ENCODE measurements at places on chromosomes 2 and 18. TPM values are rescaled to one million over a fixed set of nuclear protein-coding genes. Genes with fewer than 3 reads are reported as not detected.

EN1 gene
- not detected for total RNA-seq

DNA sequence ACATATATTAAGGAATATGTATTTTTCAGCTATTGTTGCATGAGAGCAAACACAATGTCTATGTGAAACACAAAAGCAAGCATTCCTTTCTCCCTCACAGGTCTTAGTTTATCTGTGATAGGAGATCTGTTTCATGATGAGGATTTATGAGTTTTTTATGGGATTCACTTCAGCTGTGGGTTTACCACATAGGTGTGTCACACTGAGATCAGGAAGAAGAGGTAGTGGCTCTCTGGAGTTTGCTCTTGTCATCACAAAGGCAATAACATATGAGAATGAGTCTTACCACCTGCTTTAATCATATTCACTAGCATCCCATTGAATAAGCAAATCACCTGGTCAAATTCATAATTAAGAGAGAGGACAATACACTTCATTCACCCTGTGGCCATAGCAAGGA lies 960.3 kb upstream of the SLC39A10 start:
- no peak for DNase-seq

GREB1L gene
- total RNA-seq = not detected

GRCh38 chr2:69612200-69612599 lies 31.3 kb downstream of the AAK1 start:
- DNase-seq = no peak

GRCh38 chr2:24026233-24026632 lies 16.3 kb downstream of the MFSD2B start:
- DNase-seq = no peak

GRCh38 chr2:134875309-134875708 lies 36.9 kb downstream of the ACMSD start:
- DNase-seq = no peak

SEC11C gene
- total RNA-seq = 160 TPM

- no peak for DNase-seq
These were observed 57.9 kb downstream of the NXPH2 start for GRCh38 chr2:138722316-138722715.

CSRNP3 gene
- not detected for total RNA-seq

- no peak for DNase-seq
These were observed 84.2 kb upstream of the FAM136A start for GRCh38 chr2:70385966-70386595.

NUP35 gene
- total RNA-seq = 23.1 TPM

XRCC5 gene
- 300 TPM for total RNA-seq

GRCh38 chr2:27322301-27322765 lies 564 bp downstream of the MPV17 start:
- peak; percentile 29 for DNase-seq

PARD3B gene
- 0.74 TPM for total RNA-seq

DNA sequence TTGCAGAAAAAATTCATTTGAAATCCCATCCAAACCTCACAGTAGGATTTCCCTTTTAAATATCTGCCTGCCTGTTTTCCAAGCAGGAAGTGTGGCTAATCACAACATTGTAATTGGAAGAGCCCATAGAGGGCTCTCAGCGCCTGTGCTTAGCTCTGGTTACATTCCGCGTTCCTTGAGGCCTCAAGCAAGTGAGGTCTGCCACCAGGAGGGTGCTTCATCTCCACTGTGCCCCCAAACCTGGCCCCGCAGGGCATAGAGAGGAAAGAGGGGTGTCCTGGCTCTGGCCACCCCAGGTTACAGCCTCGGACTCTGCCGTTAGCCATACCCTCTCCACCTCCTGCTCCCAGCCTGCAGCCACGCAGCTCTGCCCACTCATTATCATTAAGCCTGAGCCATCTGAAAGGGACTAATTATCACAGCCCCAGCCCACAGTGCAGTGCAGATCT lies 214.8 kb downstream of the SP3 start:
- no peak for DNase-seq

DNA sequence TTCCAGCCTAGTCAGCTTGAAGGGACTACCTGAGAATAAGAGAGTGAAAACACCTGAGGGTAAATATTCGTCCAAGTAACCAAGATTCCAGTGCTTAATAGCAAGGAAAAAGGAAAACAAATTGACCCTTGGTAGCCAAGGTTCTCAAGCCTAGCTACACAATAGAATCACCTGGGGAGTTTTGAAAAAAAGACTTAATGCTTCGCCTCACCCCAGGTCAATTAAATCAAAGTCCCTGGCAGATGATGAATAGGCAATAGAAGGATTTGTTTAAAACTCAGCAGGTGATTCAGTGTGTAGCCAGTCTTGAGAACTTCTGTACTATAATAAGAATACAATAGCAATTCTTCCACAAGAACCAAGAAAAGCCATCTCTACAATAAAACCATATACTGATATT lies 500.2 kb downstream of the XIRP2 start:
- no peak for DNase-seq

FTCDNL1 gene
- 1.3 TPM for total RNA-seq

DNA sequence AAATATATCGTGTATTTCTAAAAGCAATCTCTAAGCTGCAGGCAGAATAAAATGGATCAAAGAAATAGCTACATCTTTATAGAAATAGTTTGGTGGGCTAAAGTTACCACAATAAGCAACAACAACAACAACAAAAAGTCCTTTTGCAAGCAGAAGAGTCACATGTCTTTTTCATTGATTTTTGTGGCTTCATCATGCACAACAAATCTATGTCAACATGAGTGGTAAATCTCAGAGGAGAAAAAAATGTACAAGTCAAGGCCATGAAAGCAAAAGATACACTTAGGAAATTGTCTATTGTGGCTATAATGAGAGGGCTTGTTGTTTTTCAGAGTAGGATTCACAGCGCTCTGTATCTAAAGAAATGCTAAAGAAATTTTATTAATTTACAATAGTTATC lies 269.7 kb downstream of the GRB14 start:
- DNase-seq = no peak

TBR1 gene
- total RNA-seq = 0.02 TPM

GRCh38 chr18:67540559-67540958 lies 24.0 kb upstream of the DSEL start:
- DNase-seq = no peak

DNA sequence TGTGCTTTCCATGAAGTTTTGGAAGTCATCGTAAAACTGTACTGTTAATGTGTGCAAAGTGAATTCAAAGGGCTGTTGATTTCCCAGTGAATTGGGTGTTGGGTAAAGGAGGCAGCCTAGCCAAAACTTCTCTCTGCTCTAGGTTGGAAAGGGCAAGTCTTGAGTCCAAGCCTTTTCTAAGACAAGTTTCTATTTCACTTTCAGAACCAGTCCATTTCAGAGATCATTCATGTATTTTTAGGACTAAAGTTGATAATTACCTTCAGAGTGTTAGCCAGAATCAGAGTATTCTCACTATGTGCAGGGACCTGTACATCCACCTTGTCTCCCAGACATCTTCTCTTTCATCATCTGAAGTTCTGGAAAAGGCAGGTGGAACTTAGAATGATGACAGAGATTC lies 636.1 kb upstream of the KLHL29 start:
- DNase-seq = no peak

- no peak for DNase-seq
These were observed 29.2 kb downstream of the SMARCAL1 start for GRCh38 chr2:216441308-216442010.

- no peak for DNase-seq
These were observed 41.6 kb downstream of the ZBTB14 start for GRCh38 chr18:5253910-5254309.

DNA sequence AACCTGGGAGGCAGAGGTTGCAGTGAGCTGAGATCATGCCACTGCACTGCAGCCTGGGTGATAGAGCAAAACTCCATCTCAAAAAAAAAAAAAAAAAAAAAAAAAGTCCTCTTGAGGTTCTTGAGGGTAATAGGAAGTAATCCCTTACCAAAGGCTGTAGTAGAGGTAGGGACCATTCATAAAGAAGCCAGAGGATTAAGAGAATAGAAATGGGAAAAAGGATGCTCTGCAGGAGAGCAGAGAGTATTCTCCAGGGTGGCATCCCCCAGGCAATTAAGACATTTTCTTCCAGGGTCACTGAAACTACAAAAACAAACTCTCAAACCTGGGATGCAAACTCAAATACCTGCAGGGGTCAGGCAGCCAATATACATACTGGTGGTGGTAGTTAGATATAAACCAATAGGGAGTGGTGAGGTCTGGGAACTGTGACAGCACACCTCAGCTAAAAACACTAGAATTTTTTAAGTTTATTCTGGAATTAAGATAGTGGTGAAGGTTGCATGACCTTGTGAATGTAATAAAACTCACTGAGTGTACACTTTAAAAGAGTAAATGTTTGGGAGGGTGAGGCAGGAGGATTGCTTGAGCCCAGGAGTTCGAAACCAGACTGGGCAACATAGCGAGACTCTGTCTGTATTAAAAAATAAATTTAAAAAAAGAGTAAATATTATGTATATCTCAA lies 24.7 kb downstream of the RAPH1 start:
- no peak for DNase-seq

DNA sequence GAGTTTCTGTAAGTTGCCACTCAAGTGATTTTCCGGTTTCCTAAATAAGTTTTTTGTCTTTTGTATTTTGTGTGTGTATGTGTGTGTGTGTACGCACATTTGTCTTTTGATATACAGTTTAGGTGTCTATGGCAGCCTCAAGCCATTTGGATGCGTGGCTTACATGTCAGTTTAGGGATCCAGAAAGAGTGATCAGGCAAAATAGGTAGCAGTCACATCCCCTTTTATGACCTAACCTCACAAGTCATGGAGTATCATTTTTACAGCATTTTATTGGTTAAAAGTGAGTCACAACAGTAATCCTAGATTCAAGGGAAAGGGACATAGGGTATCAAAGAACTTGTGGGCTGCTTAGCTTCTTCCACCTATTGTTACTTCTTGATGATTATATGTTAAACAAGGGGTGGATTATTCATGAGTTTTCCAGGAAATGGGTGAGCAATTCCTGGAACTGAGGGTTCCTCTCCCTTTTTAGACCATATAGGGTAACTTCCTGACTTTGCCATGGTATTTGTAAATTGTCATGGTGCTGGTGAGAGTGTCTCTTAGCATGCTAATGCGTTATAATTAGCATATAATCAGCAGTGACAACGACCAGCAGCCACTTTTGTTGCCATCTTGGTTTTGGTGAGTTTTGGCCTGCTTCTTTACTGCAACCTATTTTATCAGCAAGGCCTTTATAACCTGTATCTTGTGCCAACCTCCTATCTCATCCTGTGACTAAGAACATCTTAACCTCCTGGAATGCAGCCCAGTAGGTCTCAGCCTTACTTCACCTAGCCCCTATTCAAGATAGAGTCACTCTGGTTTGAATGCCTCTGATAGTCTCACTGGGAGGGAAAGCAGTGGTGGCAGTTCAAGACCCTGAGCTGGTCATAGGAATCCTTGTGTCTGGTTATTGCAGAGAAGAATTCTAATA lies 8.6 kb upstream of the SOCS6 start:
- no peak for DNase-seq

- no peak for DNase-seq
These were observed 184.3 kb downstream of the UBE2E3 start for GRCh38 chr2:181164699-181165098.

SP100 gene
- 156 TPM for total RNA-seq

IL1RL2 gene
- 1.4 TPM for total RNA-seq

ESPNL gene
- 0.19 TPM for total RNA-seq

- DNase-seq = no peak
These were observed 26.8 kb upstream of the MC5R start for GRCh38 chr18:13797157-13797611.

DNA sequence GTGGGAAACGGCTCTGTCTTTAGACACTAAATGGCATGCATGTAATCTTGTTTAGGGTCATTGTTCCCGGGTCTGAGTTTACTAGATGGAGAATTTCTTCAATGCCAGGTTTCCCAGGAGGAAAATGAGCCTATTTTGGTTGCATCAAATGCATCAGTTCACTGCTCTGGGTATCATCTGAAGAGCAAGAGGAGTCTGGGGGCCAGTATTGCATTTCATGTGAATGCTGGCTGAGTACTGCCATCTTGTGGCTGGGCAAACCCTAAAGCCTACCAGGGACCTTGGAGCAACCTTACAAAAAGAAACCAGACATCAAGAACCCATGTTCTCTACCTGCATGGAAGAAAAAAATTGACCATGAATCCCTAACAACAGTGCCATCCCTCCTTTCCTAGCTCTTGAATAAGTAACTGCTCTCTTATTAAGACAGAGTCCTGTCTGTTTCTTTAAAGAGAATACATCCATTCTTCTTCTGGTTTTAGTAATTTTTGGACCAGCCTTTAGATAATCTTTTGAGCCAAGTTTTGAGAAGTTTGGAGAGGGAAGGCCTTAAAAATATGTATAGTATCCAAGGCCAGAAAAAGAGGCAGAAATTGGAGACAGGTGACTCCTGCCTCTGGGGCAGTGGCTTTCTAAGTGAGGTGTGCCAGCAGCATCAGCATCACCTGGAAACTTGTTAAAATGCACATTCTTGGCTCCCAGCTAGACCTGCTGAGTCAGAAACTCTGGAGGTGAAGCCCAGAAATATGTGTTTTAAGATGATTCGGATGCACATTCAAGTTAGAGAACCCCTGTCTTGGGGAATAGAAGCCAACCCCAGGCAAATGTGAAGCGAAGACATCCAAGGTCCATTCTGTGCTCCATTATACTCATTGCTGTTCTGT lies 261.0 kb upstream of the CXCR4 start:
- peak; percentile 86 for DNase-seq

GRCh38 chr18:3793111-3793510 lies 343.1 kb downstream of the TGIF1 start:
- DNase-seq = no peak

GRCh38 chr2:14127765-14128164 lies 504.8 kb upstream of the LRATD1 start:
- DNase-seq = no peak

TET3 gene
- total RNA-seq = 19.7 TPM

TSPYL6 gene
- not detected for total RNA-seq

HYCC2 gene
- total RNA-seq = 38.0 TPM

DNA sequence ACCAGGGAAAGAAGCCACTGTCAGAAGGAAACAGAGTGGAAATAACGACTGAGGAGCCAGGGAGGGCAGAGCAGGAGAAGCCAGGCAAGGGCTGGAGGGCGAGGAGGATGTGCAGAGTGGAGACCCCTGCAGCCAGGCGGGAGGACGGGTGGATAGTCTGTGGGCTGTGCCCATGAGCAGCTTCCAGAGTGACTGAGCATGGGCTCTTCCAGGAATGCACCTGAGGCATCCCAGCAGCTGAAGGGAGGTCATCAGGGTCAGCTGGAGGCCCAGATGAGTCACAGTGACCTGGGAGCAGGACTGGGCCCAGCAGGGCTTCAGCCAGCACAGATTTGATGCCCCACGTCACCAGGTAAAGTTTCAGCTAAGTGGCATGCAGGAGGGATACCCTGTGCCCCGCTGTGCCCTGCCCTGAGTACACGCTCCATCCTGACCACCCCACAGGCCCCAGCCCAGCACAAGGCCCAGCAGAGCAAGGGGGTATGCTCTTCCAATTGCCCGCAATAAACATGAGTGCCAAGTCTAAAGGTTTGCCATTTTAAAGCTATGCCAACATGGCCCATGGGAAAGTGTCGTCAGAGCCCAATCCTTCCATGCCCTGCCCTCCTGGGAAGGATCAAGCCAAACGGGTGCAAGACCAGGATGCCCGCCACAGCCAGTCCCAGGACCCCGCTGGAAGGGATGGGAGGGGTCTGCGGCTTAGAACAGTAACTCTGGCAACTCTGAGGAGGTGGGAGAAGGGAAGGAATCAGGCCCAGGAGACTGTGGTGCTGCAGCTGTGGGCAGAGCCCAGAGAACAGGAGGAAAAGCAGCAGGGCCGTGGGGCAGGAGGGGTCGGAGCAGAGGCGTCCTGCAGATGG lies 85.7 kb downstream of the SEPTIN10 start:
- no peak for DNase-seq
